Activated T-cell treated with anti-CD3 and anti-CD28 coated beads, Interleukin-2, amount 50 U/mL, for 1 hour (primary cell): ENCODE measurements at places on chromosomes 5 and 9.

GRCh38 chr5:81212211-81212751 lies 20.8 kb upstream of the CKMT2 start:
- DNase-seq, result no peak

DNA sequence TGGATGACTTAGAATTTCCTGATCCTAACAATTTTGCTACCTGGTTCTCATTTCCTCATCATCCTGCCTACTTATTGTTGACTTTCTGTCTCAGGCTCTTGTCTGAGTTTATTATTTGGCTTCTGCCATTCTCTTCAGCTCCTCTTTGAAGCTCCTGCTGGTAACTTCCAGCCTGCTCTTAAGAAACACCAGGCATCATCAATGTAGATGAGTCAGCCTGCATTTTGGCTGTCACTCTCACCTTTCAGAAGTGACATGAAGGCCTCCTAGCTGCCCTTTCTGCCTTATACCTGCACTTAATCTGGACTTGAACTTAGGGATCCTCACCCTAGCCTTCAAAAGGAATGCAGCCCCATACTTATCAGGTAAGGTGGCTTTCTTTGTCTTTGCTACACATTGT lies 551.8 kb upstream of the ZNF608 start:
- no peak for DNase-seq

GRCh38 chr9:69344459-69344858 lies 19.4 kb downstream of the ENTREP1 start:
- no peak for DNase-seq

DNA sequence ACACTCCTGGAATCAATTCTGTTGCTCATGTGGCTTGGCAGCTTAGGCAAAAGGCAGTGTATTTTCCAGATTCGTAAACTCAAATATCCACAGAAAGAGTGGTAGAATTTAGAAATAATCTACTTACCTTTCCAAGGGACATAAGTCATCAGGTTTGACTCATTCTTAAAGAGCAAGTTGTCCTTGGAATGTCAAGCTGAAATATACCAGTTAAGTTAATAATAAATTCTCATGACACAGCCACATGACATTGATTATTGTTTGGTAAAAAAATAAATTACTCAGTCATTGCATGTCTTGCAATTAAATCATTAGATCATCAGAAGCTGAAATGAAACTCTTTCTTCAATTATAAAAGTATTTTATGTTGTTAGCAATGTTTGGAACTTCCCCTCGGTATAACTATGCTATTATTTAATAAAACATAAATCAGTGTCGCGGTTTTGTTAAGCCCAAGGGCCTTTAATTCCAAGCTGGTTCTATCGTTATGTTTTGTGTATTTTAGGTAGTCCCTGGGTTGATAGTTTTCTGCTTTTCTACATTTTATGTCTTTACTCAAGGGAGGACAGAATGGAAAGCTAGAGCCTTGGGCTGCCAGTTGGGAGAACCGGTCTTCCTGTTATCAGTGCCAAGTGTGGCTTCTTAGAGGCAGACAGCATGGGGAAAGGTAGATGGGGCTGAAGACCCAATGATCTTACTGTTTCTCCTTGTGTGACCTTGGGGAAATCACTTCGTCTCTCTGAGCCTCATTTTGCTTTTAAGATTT lies 79.3 kb upstream of the PRLR start:
- no peak for DNase-seq

DNA sequence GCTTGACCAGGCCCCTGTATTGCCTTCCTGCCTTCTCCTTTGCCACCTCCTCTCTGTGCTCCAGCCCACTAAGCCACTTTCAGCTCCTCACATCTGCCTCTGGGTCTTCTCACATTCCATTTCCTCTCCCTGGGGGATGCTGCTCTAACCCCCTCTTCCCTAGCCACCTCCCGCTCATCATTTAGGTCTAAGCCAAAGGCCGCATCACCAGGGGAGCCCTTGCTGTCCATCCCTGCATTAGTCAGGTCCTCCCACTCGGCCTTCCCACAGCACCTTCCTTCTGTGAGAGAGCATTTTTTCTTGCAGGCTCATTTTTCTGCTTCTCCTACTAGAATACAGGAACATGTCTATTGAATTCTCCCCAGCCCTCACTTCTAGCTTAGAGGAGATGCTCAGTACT lies 72.6 kb upstream of the GALNT10 start:
- no peak for DNase-seq

- peak; percentile 76 for DNase-seq
Measured at GRCh38 chr9:133709015-133709611, 29.0 kb downstream of the SARDH start.

- no peak for DNase-seq
Measured at GRCh38 chr9:19441730-19442129, 32.9 kb downstream of the ACER2 start.

- no peak for DNase-seq
Measured at GRCh38 chr5:102807878-102808502, 52.9 kb downstream of the PAM start.

DNA sequence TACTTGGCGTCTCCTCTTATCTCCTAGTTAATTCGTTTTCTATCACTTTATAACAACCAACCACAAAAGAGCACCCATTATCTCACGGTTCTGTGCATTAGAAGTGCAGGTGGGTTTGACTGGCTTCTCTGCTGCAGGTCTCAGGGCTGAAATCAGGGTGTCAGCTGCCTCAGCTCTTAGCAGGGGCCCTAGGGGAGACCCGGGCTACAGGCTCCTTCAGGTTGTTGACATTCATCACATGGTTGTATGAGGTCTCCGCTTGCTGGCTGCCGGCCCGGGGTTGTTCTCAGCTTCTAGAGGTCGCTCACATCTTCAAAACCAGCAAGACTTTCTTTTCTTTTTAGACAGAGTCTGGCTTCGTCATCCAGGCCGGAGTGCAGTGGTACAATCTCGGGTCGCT lies 2.9 kb upstream of the ZMYND19 start:
- DNase-seq, result no peak

DNA sequence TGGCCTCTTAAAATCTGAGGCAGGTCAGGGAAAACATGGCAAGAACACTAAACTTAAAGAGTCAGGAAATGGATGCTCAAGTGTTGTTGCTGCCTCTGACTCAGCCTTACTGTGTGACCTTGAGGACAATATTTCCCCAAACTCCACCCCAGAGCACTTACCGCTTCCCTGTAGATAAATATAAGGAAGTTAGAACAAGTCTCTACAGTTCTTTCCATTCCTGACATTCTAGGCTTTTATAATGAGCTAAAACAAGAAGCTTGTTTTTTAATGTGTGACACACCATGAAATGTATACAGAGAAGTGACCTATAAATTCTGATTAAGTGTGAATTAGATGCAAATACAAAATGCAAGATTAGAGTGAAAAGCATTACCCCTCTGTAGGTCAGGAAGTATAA lies 129.3 kb downstream of the GRIA1 start:
- DNase-seq, result no peak

DNA sequence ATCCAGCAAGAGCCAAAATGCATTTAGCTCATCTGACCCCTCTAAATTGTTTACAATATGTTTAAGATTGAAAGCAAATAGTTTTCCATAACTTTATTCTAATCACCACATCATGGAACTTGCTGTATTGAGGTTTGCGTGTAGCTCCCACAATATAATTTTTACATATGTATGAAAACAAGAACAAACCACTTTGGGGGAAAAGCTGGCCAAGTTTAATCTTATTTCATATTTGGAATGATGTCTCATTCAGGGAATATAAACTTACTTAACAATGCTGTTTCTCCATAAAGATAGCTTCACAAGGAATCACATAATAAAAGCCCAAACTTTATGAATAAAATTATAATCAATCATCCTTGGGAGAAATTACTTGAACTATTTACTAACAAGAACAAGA lies 194.6 kb upstream of the PCSK5 start:
- DNase-seq, result no peak

GRCh38 chr5:123814801-123815470 lies 303.0 kb downstream of the CSNK1G3 start:
- no peak for DNase-seq

GRCh38 chr5:169080448-169080911 lies 220.5 kb downstream of the SLIT3 start:
- no peak for DNase-seq

GRCh38 chr9:35286381-35286780 lies 124.6 kb downstream of the UNC13B start:
- no peak for DNase-seq

DNA sequence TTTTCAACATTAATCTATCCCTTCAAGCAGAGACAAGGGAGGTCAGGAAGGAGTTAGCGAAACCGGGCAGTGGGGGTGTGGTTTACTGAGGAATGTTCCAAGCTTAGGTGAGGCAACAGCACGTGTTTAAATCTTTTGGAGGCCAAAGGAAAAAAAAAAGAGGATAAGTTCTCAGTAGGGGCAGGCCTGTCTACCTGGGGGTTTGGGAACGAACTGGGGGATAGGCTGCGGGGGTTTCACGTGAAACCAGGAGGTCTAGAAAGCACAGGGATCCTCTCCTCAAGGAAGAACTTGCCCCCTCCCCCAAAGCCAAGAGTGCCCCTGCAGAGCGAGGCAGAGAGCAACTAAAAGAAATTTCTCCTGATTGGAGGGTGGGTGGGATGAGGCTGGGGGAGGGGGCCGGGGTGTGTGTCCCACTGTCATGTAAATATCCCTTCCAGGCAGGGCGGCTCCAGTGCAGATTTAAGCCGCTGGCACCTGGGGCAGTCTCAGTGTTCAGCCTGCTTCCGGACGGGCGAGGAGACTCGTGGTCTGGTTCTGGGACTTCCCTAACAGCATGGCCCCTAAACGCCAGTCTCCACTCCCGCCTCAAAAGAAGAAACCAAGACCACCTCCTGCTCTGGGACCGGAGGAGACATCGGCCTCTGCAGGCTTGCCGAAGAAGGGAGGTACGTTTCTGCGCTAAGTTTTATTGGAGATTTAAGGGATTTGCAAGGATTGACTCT lies 5.5 kb upstream of the SET start:
- peak; percentile 32 for DNase-seq

DNA sequence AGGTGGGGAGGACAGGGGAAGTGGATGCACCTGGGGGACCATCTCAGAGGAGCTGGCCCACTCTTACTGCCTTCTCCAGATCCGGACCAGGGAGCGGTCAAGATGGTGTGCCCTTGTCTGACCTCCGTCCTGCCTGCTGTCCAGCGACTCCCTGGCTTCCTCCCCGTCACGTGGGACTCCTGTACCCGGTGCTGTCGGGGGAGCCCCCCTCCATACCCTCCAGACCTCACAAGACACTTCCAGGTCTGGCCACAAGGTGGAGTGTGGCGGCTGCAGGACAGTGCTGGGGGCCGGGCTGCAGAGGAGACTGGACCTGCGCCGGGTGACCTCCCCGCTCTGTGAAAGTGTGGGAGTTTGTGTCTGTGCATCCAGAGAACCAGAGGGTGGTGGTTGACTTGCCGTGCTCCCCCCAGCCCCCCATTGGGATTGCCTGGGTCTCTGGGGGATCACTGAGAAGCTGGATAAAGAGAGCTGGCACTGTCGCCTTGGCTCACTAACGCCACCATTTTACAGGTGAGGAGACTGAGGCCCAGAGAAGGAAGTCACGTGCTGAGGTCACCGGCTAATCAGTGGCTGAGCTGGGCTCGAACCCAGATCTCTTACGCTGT lies 1.9 kb upstream of the CRB2 start:
- peak; percentile 64 for DNase-seq

GRCh38 chr5:136457390-136458013 lies 92.2 kb upstream of the TRPC7 start:
- no peak for DNase-seq

DNA sequence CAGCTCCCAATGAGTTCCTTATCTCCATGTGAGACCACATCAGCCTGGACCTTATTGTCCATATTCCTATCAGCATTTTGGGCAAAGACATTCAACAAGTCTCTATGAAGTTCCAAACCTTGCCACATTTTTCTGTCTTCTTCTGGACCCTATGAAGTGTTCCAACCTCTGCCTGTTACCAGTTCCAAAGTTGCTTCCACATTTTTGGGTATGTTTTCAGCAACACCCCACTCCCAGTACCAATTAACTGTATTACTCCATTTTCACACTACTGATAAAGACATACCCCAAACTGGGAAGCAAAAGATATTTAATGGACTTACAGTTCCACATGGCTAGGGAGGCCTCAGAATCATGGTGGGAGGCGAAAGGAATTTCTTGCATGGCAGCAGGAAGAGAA lies 548.5 kb downstream of the CHSY3 start:
- no peak for DNase-seq

DNA sequence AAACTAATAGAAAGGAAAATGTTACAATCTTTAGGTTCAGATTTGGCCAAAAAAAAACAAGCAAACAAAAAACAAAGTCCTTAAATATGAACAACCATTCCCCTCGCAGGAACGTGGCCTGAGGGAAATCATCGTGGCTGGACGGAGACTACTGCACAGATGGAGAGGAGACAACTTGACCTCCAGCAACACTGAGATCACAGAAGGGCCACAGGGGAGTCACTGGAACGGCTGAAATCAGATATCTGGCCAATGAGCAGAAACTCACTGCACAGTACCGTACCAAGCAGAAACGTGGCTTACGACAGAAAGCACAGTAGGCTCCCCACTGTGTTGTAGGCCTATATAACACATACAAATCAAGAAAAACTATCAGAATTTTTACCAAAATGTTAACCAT lies 27.7 kb downstream of the CAMSAP1 start:
- DNase-seq, result no peak

- peak; percentile 64 for DNase-seq
Measured at GRCh38 chr9:70412832-70413463, 1.5 kb downstream of the KLF9 start.

DNA sequence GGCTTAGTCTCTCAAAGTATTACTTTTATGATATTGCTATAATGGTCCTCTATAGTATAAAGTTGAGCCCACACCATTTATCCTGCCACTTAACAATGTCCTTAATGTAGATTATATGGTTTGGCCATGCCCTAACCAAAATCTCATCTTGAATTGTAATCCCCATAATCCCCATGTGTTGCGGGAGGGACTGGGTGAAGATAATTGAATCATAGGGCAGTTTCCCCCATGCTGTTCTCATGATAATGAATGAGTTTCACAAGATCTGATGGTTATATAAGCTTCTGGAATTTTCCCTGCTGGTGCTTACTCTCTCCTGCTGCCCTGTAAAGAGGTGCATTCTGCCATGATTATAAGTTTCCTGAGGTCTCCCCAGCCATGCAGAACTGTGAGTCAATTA lies 498.8 kb downstream of the RAB3C start:
- DNase-seq, result no peak

GRCh38 chr5:120164037-120164436 lies 300.1 kb upstream of the PRR16 start:
- no peak for DNase-seq

DNA sequence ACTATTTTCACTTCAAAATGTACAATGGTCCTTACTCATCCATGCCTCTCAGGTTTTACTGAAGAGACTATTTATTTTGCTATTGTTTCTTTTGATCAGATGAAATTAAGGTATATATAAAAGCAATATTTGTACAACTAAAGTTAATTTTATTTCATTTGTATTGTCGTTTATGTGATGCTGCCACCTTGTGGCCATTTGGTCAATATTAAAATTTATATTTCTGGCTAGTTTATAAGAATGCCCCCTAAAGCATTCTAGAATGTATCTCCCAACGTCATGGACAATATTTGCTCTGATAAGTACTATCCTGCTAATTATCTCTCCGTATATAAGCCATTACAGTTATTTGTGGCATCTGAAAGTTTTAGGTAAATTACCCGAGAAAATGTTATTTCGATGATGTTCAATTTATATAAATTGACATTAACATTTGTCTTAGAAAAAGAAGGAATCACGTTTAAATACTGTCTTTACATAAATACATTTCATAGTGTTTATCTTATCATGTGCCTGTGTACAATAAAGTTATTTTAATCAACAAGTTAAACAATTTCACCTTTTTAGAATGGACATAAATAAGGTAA lies 680.0 kb downstream of the TAF11L14 start:
- no peak for DNase-seq
